ENCODE measurements at places on chromosomes 12 and 14.
A peak's percentile ranks its signal among the peaks of the same experiment; 100 is the strongest.

DNA sequence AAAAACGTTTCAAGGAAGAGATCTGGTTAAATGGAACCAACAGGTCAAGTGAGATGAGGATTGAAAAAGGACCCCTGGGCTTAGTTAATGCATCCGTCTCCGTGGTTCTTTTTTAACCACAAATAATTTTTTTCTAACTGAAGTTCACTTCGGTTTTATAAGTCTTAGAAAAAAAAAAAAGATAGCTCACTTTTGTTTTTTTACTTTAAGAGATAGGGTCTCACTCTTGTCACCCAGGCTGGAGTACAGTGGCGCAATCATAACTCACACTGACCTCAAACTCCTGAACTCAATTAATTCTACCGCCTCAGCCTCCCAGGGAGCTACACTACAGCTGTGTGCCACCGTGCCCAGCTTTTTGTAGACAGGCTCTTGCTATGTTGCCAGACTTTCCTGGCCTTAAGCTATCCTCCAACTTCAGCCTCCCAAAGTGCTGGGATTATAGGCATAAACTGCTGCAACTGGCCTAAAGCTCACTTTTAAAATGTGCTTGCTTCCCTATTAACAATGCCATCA is 11.8 kb downstream of the HNRNPC start:
- no peak for DNase-seq

DNA sequence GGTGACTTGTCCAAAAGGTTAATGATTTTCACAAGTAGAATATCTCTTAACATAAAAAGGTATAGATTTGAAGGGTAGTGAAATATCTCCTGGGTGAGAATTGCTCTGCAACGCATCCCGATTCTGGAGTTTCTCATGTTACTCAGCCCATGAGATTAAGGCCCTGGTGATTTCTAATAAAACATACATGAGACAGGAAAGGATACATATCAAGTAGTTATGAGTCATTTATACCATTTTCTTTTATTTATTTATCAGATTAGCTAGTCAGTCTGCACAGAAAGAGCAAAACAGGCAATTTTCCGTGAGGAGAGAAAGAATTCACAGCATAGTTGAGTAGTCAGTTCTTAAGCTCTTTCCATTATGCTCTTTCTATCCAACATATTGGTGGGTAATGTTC is 535.6 kb upstream of the ATP2B1 start:
- DNase-seq, result no peak

GRCh38 chr12:87165733-87166375 is 863.3 kb downstream of the C12orf50 start:
- DNase-seq, result no peak

DNA sequence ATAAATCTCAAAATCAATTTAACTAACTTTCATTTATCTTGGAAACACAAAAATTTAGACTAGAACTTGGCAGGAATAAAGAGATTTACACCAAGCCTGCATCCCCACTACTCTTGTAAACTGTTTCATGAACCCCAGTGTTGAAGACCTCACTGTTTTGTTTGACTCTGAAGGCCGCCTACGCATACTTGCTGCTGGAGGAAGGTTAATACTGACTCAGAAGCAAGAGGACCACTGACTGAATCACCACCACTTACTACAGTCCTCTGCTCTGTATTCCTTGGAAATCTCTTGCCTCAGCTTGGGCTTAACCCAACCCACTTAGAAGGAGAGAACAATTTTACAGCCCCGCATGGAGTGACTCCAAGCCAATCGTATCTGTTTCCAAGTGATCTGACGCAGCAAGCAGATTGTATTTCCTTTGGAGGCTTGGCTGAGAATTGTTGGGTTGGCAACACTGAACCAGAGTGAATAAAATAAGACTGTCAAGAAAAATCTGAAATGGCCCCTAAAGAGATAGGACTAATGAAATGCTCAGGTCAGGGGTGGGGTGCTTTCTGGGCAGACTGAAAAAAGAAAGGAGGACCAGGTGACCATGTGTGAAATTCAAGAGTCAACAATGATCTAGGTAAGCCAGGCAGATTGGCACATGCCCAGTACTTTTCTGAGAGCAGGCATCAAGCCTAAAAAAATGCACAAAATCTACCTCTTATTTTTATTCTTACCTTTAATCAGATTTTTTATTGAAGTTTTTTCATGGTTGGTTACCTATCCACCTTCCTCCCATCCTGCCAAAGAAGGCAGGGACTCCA is 248.6 kb downstream of the ZFP36L1 start:
- peak; percentile 91 for DNase-seq

DNA sequence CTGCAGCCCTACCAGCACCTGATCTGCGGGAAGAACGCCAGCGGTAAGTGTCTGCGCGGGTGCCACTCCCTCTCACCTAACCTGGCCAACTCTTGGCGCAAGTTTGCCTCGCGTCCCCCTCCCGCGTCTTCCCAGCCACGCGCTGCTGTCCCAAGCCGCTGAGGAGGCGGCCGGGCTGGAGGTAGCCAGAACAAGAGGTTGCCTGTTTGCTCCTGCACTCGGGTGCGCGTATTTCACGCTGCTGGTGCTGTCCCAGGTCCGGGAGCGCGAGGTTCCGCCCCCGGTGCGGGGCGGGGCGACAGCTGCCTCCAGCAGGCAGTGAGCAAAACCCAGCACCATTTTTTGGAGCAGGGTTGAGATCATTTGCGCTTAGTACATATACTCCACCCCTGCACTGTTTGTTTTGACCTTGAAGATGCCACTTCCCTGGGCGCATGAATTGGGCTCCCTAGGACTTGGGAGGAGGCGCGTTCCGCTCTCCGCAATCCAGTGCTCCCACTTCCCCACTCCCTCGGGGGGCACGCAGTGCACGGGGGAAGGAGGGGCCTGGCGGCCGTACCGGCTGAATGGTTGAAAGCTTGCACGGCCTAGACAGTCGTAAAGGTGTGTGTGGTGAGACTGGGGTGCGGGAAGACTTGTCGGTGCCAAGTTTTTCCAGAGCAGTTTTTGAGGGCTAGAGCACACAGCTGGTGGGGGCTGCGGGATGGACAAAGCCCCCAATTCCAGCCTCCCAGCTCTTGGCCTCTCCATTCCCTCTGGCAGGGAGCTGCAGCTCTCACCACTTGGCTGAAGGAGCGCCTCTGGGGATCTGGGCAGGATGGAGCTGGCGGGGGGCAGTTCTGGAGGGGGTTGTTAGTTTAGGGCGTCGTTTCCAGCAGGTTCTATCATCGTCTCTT is 226.9 kb upstream of the CRY1 start:
- DNase-seq, result no peak

GRCh38 chr12:100987552-100988521 is 193.3 kb downstream of the ANO4 start:
- no peak for DNase-seq

- no peak for DNase-seq
These were observed 14.6 kb downstream of the PSMD9 start for GRCh38 chr12:121903202-121903601.

GRCh38 chr14:35385042-35385839 is 19.3 kb downstream of the NFKBIA start:
- peak; percentile 80 for DNase-seq

DNA sequence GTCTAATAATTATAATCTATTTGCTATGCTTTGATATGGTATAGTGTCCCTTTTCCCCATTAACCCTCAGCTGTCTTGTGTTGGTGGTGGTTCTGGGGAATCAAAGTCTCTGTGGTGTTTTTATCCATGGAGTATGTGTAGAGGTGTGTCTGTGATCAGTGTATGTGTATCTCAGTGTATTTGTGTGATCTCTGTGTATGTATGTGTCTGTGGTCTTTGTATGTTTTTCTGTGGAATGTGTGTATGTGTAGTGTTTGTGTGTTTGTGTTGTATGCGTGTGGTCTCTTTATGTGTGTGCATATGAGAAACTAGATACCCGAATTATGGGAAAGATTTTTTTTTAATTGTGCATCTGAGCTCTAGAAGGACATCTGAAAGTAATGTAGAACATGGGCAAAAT is 1.1 kb downstream of the GPR33 start:
- no peak for DNase-seq

GRCh38 chr14:71399057-71399487 is 491.8 kb downstream of the PCNX1 start:
- DNase-seq, result no peak

- DNase-seq, result no peak
These were observed 67.7 kb downstream of the DIO3 start for GRCh38 chr14:101628975-101629374.

GRCh38 chr14:73503648-73504047 is 12.9 kb downstream of the RIOX1 start:
- peak; percentile 4 for DNase-seq

DNA sequence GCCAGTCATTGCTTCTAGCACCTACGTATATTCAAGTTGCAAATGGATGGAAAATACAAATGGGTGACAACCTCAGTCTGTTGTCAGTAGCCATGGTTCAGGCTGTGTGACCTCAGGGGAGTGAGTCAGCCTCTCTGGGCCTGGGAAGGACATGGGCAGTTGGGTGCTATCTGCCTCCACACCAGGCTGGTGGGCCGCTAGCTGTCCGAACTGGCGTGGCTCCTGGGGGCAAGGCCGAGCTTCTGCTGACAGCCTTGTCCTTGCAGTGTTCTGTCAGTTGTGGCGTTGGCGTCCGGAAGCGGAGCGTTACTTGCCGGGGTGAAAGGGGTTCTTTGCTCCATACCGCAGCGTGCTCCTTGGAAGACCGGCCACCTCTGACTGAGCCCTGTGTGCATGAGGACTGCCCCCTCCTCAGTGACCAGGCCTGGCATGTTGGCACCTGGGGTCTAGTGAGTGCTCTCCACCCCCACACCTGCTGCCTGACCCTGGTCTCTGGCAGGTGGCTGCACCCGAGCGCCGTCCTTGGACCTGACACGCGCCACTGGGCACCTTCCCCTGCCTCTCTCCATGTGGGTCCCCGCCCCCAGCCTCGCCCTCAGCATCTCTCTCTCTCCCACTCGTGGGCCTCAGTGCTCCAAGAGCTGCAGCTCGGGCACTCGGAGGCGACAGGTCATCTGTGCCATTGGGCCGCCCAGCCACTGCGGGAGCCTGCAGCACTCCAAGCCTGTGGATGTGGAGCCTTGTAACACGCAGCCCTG is 17.1 kb downstream of the PAPLN start:
- no peak for DNase-seq

- DNase-seq, result no peak
These were observed 426.7 kb downstream of the RAD51B start for GRCh38 chr14:68246074-68246785.

DNA sequence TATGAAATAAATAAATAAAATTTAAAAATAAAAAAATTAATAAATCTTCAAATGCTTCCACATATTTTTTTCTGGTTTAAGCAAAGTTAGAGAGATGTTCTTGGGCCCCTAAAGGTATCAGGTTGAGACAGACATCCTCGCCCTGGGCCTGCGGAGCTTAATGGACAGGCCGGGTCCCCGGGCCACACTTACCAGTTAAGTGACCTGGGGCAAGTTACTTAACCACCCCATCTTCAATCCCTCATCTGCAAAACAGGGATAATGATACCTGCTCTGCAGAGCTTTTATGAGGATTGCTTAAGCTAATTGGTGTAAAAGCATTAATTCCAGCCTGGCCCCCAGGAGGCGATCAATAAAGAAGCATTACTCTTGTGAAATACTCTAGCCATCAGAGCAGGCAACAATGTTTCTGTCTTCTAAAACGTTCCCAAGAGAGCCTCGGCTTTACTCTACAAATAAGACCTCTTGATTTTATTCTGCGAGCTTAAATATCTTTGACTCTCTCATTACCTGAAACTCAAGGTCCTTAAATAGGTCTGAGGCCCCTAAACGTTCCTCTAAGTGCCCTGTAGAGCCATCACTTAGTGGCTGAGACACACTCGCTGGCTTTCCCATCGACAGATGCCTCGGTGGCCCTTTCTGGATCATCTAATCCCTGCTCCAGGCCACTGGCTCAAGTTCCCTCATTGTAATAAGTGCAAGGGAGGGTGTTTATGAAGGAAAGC is 81.1 kb upstream of the DIO3 start:
- no peak for DNase-seq

DNA sequence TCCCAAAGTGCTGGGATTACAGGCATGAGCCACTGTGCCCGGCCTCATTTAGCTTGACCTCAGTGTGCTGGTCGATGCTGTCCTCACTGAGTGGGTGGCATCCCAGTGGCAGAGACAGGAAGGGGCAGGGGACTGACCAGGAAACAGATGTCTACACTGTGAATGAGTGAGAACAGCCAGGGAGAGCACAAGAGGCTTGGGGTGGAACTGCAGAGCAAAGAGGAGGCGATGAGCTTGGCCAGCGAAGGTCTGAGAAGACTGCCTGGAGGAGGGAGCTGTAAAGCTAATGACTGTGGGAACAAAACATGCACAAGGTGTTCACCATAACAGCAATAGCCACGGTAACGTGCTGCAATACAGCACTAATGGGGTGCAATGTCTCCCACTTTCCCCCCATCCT is 57.2 kb upstream of the BEGAIN start:
- DNase-seq, result no peak
